A172 (cell line): ENCODE measurements at places on chromosomes 4 and X. TPM values are rescaled to one million over a fixed set of nuclear protein-coding genes. Genes with fewer than 3 reads are reported as not detected.

SASH3 gene
- not detected in 2 replicates for total RNA-seq

GRCh38 chr4:107866726-107867125, 42.0 kb downstream of the SGMS2 start:
- DNase-seq: no peak

DNA sequence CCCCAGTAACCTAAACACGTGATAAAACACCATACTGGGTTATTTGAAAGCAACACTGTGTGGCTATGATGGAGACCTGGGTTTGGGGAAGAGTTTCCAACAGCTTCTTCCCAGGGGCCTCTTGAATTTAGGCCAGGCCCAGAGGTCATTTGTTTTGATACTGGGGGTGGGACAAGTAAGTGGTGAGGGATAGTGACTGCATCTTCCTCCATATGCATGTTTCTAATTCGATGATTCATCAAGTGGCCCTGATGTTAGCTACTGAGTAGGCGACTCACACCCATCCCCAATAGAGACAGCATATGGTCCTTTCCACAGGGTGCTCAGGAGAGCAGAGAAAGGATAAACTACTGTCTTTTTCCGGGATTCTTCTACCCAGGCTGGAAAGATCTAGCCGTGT, 2.7 kb downstream of the NDP start:
- DNase-seq: peak; percentile 76

DNA sequence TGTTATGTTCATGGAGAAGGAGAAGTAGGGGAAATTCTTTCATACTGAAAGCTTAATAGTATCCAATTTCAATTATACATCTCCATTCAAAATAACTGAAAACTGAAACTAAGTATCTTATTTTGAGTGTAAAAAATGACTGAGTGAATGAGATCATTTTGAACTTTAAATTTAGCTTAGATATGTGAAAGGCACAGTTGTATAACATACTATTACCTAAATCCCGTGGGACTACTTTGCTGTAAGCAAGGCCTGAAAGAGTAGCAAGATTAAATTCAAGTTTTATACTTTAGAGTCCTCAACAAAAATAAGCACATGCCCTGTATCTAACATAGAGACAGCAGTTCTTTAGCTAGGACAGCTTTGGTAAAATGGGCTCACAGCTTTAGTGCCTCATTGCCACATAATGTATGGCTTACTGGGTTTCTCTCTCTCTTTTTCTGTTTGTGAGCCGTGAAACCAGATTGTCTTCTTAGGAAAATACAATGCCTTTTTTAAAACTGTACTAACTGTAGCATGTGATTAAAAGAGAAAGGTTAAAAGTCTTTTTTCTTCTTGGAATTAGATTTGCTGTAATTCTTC, 43.2 kb downstream of the GSTCD start:
- DNase-seq: no peak

DNA sequence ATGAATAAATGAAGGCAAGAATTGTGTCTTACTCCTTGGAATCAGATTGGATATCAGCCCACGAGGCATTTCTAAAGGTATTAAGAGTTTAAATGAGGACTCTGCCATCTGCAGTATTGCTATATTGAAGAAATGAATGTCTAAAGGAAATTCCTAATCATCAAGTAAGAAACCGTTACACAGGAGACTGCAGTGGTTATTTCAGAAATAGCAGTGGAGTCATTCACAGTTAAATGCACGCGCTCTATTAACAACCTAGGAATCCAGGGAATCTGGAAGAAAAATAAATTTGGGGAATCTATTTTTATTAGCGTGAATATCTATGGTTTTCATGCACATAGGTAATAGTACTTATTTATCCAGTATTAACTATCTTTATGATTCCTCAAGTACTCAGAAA, 334.2 kb downstream of the TENM3 start:
- DNase-seq: no peak

- peak; percentile 8 for DNase-seq
These were observed 458.1 kb downstream of the STIM2 start for GRCh38 chr4:27318740-27319139.
